A549 treated with Hydrocortisone at 1 μM for 4 hours (cell line): ENCODE measurements at places on chromosomes 7 and 10. TPM values are rescaled to one million over a fixed set of nuclear protein-coding genes. Genes with fewer than 3 reads are reported as not detected.

PAPSS2 gene
- total RNA-seq, result 17.1 to 23.2 TPM (median 20.6 TPM) in 5 replicates

SPDYE8 gene
- not detected in 5 replicates for total RNA-seq

NME8 gene
- total RNA-seq, result not detected in 5 replicates

ZPBP gene
- not detected in 5 replicates for total RNA-seq

SMKR1 gene
- total RNA-seq, result 7.0 to 11.1 TPM (median 10.4 TPM) in 5 replicates

RSU1 gene
- total RNA-seq, result 81.0 to 91.6 TPM (median 84.9 TPM) in 5 replicates

ANKRD30A gene
- total RNA-seq, result 0.36 to 0.99 TPM (median 0.86 TPM) in 5 replicates

LRRN3 gene
- total RNA-seq, result 0.05 TPM in 1 of 5 replicates, not detected in the others

LIPK gene
- not detected in 5 replicates for total RNA-seq

CALCR gene
- not detected in 5 replicates for total RNA-seq

TSPAN12 gene
- 0.28 to 1.2 TPM (median 0.58 TPM) in 5 replicates for total RNA-seq

ADCYAP1R1 gene
- total RNA-seq, result 0.06 to 0.10 TPM in 2 of 5 replicates, not detected in the others

ABCF2 gene
- 59.6 to 71.5 TPM (median 61.7 TPM) in 5 replicates for total RNA-seq
